ENCODE measurements at places on chromosomes 1 and 21.

DNA sequence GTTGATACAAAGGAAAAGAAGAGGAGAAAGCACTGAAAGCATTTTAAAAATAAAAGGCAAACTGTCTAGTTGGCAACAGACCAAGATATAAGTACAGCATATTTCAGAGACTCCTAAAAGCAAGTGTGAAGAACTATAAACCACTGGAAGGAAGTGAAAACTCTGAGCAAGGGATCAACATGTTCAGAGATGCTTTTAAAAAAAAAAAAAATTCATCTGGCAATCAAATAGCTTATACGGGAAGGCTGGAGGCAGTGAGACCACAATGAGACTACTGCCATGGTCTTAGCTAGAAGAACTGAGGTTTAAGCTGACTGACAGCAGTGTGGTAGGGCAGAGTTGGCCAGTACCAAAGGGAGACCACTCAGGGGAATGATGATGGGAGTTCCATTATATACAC is 124.3 kb downstream of the VAV3 start:
- no peak for DNase-seq

DNA sequence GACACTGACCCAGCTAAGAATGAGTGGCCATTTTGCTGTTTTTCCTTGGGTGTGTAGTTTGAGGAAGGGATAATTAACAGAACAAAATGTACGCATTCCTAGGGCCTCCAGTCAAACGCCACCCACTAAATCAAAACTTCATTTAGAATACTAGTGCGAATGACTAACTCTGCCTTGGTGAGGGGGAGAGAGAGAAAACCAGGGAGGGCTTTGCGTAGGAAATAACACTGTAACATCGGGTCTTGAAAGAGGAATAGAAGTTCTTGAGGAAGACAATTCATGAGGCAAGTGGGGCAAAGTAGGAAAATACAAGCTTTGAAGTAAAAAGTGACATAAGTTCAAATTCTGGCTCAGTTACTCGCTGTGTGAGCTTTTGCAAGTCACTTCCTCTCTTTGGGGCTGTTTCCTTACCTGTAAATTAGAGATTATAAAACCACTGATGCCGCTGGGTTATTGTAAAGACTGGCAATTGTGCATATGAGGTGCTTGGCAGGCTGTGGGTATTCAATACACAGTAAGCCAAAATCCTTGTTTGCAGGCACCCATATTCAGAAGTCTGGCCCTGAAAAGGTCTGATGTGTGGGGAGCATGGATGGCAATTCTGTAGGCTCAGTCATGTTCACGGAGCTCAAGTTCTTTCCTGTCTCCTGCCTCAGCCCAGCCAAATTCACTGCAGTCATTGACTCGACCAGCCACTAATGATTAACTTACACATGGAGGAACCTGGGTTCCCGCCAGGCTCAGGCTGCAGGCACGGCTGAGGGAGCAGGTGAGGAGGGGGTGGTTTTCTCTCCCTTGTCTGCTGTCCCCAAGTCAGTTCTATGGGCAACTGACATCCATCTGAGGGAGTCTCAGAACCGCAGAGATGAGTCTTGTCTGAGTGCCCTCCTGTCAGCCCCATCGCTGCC is 140.3 kb upstream of the CSF3R start:
- no peak for DNase-seq

DNA sequence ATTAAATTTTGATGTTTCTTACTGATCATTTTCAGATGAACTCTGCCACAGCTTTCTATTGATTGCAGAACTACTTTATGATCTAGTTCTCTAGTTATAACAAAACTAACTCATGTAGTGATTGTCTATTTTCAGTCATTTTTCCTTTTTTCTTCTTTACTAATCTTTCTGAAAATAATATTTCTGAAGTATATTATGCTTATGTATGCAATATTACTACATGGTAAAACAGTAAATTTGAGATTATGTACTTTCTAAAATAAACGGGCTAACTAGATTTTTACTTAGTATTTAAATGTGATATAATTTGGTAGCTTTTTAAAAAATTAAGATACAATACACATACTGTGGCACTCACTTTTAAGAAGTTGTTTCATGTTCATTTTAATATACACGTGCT is 7.6 kb downstream of the TSNAX start:
- DNase-seq: no peak

DNA sequence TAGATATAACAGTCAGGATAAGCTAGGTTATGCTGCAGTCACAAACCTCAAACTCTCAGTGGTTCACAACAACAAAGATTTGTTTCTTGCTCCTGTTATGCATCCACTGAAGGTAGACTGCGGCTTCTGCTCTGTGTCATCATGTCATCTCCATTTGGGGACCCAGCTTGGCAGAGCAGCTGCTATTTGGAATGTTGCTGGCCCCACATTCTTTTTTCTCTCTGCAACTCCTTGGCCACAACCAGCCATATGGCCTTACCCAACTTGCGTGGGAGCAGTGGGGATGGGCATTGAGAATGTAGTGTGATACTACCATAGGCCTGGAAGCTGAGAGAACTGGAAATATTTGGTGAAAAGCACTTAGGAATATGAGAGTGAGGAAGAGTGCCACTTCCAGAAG is 26.4 kb downstream of the AGO4 start:
- DNase-seq: no peak

GRCh38 chr1:202807451-202807925 is 733 bp downstream of the KDM5B start:
- peak; percentile 5 for DNase-seq

DNA sequence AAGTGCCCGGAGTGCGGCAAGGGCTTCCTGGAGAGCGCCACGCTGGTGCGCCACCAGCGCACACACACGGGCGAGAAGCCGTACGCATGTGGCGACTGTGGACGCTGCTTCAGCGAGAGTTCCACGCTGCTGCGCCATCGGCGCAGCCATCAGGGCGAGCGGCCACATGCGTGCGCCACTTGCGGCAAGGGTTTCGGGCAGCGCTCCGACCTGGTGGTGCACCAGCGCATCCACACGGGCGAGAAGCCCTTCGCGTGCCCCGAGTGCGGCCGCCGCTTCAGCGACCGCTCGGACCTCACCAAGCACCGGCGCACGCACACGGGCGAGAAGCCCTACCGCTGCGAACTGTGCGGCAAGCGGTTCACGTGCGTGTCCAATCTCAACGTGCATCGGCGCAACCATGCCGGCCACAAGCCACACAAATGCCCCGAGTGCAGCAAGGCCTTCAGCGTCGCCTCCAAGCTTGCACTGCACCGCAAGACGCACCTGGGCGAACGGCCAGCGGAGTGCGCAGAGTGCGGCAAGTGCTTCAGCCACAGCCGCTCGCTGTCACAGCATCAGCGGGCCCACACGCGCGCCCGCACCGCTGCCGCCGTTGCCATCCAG is 10.0 kb downstream of the ZNF672 start:
- no peak for DNase-seq

DNA sequence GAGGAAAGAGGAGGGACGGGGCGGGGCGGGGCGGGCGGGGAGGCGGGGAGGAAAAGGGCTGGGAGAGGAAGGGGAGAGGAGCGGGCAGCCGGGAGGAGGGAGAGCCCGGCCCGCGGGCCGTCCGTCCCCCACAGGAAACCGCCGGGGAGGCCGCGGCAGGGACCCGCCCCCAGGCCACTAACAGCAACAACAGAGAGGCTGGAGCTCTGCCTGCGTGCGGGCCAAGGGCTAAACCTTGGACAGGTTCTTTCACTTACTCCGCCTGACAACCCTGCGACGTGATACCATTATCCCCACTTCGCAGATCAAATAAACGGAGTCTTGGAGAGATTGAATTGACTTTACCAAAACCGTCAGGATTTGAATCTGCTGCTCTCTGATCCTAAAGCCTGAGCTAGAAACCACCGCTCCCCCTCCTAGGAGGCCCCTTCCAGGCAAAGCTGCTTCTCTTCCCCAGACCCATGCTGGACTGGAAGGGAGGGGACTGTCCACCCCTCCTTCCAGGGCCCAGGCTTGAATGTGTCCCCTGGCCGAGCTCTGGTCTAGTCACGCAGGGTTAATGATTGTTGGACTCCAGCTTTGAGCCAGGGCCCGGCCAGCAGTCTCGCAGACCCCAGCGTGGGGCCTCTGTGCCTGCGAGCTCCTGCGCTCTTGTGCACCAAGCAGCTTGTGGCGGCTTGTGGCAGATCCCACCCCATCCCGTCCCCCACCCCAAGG is at the start of gene EVA1B:
TSS of gene EVA1B (minus strand) at position 10 of the 717 bp plus-strand sequence. CDS start 608 bp downstream, outside the sequence.
- DNase-seq: peak; percentile 34

- DNase-seq: no peak
These were observed 176.9 kb upstream of the LMO4 start for GRCh38 chr1:87151500-87152421.

GRCh38 chr1:109895720-109896504 is 14.7 kb upstream of the CSF1 start:
- DNase-seq: no peak

- DNase-seq: no peak
These were observed 16.0 kb upstream of the LRRC7 start for GRCh38 chr1:69551476-69552324.

DNA sequence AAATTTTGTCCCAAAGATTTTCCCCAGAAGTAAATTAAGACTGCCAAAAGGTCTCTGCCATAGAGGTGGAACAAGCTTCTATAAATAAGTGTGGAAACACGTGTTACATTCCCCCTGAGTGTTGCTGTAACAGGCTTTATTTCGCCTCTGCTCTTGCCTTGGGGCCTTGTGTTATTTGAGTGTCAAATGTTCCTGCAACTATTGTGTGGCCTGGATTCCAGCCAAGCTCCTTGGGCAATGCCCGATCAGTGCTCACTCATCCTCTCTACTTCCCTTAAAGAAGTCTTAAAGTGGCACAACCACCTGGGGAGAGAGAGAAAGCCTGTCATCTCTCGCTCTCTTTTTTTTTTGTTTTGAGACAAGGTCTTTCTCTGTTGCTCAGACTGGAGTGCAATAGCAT is 156.7 kb downstream of the NR5A2 start:
- DNase-seq: no peak

- DNase-seq: no peak
These were observed 29.9 kb upstream of the POU3F1 start for GRCh38 chr1:38076455-38076854.

- DNase-seq: no peak
These were observed 898.6 kb downstream of the AMY1C start for GRCh38 chr1:104648269-104648691.

DNA sequence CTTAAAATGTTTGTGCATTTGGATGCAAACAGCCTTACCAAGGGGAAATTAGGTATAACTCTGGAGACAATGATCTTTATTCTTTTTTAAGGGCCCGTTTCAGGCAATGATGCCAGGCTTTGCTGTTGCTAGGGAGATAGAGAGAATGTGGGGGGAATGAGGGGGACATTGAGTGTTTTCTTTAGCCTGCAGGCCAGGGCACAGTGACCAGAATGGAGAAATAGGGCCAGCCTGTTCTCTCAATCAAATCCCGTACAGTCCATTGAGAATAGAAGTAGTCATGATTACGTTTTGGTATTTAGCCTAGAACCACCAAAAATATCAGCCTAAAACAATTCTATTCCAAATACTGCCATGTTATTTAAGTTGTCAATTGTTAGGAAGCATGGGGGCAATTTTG is 49.0 kb downstream of the RGS7 start:
- DNase-seq: no peak

- DNase-seq: no peak
These were observed 84.1 kb downstream of the PLPPR5 start for GRCh38 chr1:98920441-98921110.

DNA sequence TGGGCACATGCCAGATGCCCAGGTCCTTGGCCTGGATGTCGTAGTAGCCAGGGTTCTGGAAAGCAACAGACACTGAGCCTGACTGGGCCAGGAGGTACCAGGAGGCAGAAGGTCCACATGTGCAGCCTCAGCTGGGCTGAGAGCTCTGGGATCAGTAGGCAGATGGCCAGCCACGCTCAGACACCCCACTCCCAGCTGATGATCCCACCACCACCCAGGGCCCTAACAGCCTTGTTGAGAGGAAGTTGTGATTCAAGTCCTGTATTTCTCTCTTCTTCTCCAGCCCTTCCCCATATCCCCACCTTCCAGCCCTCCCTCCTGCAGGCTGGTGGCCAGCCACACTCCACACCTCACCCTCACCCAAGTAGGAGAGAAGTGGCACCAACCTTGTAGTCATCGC is 4.0 kb downstream of the ITLN2 start:
- no peak for DNase-seq

DNA sequence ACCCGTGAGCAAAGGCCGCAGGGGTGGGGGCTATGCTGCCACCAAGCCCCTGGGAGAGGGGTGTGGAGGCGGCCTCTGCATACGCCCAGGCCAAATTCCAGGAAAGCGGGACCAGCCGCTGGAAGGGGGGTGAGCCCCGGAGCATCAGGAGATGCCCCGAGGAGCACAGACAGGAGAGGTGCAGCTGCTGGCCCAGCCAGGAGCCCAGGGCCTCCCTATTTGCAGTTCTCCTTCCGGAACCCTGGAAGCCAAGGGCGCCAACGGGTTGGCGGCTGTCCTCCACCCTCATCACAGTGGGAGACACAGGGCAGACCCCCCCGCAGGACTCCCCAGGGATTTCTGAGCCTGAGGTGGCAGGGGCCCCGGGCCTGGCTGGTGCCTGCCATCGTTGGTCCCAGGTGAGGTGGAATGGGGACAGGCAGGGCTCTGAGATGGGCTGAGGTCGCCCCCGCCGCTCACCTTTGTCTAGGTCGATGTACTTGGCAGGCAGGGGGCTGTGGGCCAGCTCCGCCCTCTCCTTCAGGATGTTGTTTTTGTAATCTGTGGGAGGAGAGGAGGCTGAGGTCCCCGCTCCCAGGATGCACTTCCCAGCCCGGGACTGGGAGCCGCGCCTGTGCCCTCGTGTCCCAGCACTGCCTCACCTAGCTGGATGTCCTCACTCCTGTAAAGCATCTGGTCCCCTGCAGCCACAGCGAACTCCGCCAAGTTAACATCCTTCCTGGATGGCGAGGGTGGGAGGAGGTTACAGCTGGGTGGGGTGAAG is 4.4 kb upstream of the DVL1 start:
- no peak for DNase-seq

DNA sequence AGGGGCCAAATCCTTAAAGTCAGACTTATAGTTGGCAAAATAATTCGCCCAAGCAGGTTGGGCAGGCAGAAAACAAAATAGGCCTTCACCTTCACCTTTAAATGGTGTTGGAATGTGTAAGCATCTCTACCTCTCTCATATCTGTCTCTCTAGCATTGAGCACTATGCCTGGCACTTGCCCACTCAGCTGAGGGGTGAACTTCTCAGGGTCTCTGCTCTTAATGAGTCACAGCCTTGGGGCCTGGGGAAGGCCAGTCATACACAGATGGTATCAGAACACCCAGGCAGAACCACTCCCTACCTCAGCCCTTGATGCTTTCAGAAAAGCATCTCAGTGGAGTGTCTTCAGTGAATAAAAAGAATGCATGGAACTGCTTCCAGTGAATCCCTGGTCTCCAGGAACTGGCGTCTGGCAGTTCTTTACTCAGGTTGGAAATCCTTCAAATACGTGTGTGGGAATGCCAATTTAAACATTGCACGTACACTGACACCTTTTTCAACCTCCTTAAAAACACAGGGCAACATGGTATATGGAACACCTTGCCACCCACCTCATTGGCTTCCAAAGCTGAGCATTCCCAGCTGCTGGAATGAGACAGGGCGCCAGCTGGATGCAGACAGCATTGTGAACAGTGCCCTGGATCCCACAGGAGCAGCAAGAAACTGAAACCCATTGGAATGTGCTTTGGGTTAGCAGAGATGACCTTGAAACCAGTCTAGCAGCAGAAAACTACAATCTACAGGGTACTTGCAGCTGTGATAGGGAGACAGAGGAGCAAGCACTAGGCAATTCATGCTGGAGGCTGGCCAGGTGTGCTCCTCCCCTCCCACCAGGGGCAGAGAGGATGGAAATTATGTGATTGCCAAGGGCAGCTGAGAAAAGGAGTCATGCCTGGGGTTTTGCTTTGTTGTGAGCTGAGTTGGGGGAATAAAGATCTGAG is 30.0 kb downstream of the ZNF697 start:
- DNase-seq: no peak

- no peak for DNase-seq
These were observed 101.6 kb downstream of the DMRTB1 start for GRCh38 chr1:53560581-53561502.

- DNase-seq: no peak
These were observed 200.9 kb downstream of the DISC1 start for GRCh38 chr1:231827337-231828105.
